ENCODE measurements at places on chromosomes 1 and 21.
A peak's percentile ranks its signal among the peaks of the same experiment; 100 is the strongest.

DNA sequence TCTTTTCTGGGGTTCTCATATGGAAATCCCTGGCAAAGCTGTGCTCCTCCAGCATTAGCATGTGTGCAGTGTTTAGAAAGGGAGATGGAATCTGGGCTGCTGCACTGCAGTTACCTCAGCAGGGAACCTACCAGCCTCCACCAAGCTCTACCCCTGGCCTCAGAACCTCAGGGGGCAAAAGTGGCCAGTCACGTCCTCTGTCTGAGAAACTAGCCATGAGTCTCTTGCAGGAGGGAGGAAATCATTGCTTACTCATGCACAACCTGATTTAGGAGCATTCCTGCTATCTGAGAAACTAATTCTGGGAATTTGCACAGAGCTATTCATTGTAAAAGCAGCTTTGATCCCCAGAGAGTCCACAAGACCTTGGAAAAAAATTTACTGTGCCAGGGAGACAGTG is 80.6 kb upstream of the IPO9 start:
- no peak for DNase-seq

GRCh38 chr21:35252831-35253230 is 203.7 kb upstream of the RUNX1 start:
- DNase-seq: no peak

- DNase-seq: no peak
Observed at GRCh38 chr1:45348609-45348965, 8.3 kb upstream of the MUTYH start.

GRCh38 chr21:36627242-36627641 is 71.7 kb upstream of the SIM2 start:
- no peak for DNase-seq

- no peak for DNase-seq
Observed at GRCh38 chr1:99170516-99170915, 93.8 kb upstream of the PLPPR4 start.

DNA sequence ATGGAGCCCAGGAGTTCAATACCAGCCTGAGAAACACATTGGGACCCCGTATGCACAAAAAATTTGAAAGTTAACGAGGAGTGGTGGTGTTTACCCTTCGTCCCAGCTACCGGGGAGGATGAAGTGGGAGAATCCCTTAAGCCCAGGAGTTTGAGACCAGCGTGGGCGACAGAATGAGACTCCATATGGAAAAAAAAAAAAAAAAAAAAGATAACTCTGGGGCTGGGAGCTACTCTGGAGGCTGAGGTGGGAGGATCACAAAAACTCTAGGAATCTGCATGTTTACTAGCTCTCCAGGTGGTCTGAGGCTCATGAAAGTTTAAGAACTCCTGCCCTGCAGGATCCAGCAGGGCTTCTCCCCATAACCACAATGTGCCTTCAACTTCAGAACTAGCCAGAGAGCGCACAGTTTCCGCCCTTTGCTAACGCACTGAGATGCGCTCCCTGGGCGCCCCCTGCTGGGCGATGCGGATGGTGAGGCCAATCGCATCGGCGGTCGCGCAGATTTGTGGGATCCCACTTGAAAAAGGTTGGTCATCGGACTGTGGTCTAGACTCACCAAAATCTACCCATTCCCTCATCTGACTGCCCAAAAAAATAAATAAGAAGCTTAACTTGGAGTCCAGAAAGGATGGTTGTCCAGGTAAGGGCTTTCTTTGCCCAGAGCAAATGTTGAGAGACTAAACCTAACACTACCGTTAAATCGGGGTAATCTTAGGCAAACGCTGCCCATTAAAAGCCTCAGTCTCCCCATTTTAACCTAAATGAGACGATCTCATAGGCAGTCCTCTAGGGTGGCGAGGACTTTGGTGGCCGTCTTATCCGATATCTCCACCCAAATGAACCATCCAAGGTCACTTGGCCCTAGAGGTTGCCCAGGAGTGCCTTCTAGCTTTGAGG is 8.8 kb downstream of the ZNF683 start:
- peak; percentile 74 for DNase-seq

DNA sequence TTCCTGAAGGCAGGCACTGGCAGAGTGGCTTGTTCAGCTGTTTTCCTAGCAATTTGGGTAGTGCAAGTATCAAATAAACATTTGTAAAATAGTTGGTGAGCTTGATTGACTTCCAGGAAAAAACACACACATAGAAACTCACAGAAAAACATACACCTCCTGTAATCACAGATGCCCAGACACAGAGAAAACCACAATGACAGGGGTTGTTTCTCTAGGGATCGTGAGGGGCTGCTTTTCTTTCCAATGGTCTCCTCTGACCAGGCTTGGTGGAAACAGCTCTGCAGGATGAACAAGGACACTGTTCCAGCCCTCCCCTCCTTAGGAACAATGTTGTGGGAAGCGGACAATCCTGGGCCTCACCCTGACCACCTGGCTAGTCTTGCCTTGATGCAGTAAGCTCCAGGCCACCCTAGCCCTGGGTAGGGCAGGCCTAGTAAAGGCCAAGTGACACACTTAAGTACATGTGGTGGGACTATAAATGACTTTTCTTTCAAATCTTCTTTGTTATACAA is 142.5 kb upstream of the HMGB4 start:
- DNase-seq: no peak

DNA sequence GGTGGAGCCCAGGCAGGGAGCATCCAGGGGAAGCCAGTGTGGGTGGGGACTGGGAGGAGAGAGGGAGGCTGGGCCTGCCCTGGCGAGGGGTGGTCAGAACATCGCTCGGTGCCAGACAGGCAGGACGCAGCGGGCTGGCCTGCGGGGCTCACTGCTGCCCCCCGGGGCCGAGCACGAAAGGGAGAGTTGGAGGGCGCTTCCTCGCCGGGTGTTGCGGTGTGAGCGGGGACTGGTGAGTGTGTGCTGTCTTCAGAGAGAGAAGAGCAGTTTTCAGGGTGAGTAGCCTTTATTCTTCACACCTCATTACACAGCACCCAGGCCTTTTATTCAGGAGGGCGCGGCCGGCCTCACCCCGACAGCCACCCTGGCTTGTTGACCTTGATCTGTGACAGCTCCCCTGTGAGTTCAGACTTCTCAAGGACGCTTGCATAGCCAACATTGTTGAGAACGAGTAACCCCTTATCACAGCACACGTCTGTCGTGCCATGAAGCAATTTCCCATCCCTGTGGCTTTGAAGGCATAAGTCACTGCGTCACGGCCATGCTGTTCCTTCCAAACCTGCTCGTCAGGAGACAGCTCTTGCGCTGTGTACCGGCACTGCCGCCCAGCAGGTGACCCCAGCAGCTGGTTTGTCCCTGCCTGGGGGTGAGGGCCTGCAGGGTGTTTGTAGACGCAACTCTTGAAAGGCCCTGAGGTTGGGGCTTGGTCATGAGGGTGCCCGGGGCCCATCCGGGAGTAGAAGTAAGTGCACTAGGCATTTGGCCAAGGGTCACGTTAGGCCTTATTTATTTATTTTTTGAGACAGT is 54.6 kb downstream of the PRKCZ start:
- DNase-seq: no peak

GRCh38 chr1:13624526-13624925 is 40.9 kb downstream of the PDPN start:
- no peak for DNase-seq

DNA sequence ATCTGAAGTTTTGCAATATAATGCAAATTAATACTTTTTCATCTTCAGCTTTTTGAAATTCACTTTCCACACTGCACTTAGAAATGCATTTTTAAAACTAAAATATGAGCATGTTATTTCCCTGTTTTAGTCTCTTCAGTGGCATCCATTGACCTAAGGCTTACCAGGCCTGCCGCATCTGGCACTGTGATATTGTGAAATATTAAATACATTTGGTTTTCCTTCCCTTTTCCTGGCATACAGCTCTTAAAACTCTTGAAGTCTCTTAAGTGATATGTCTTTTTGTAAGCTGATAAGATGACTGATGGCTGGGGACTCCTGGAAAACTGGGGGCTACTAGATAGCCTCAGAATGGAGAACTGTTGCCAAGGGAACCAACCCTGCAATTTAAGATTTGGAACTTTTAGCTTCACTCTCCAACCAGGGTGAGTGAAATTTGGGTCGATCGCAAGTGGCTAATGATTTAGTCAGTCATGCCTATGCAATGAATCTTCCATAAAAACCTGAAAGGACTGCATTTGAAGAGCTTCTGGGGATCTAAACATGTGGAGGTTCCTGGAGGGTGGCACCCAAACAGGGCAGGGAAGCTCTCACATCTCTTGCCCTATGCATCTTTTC is 75.5 kb upstream of the PDC start:
- no peak for DNase-seq

DNA sequence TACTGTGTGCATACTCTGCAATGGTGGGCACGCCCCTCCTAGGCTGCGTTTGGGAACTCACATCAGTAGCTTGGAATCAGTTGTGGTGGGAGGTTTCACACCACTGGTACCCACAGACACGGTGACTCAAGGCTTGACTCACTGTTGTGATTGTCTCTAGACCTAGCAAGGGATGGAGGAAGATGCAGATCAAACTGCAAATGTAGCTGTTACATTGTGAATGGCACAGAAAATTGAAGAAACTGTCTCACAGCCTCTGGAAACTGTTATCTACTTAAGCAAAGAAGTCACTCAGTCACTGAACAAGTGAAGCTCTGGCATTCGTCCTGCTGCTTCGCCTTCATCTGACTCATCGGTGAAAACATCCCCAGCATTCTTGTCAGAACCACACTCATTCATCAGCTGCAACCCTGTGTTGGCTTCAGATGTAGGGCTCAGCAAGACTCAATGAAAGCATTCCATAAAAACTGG is 59.5 kb downstream of the POFUT2 start:
- peak; percentile 32 for DNase-seq

GRCh38 chr1:214135886-214136285 is 145.1 kb upstream of the SMYD2 start:
- DNase-seq: no peak

DNA sequence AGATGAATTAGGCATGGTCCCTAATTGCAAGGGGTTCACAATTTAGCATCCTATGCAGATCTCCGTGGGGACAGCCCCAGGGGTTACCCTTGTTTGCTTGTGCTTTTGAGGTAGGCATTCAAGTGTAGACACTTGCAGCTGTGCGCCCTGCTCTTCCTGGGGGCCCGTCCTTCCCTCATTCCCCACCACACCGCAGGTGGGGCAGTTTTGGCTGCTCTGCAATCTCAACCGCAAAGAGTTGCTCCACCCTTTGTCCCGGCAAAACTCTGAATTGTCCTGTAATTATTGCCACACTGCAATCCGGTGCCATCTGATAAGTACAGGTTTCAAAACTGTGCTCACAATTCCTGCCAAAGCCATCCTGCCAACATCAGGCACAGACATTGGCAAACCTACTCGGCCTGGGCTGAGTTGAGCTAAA is 65.4 kb upstream of the LYST start:
- no peak for DNase-seq

- no peak for DNase-seq
Observed at GRCh38 chr1:175272361-175272760, 79.8 kb upstream of the KIAA0040 start.

GRCh38 chr1:110727246-110727645 is 52.5 kb upstream of the KCNA3 start:
- no peak for DNase-seq

DNA sequence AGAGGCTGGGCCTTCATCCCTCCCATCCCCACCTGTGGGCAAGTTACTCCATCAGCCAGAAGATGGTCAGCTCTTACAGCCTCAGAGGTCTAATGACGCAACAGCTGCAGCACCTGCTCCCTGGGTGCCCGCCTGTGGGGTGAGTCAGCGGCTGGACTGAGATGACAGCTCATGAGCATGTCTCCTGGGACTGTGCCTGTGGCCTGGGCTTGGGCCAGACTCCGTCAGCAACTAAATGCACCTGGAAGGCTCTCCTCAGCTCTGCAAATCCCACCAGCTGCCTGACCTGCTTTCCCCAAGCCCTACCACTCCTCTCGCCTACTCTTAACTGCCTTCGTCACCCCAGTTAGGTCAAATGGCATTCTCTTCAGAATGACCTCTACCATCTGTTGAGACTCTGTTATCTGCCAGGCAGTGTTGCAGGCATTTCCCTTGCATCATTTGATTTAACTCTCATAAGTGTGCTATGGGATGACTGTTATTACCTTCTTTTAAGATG is 47.7 kb downstream of the ETS2 start:
- no peak for DNase-seq

- DNase-seq: no peak
Observed at GRCh38 chr1:228142155-228142691, 2.1 kb downstream of the GUK1 start.

GRCh38 chr1:50424045-50424883 is 1.0 kb upstream of the DMRTA2 start:
- no peak for DNase-seq

GRCh38 chr1:233057836-233058235 is 107.4 kb downstream of the NTPCR start:
- no peak for DNase-seq

DNA sequence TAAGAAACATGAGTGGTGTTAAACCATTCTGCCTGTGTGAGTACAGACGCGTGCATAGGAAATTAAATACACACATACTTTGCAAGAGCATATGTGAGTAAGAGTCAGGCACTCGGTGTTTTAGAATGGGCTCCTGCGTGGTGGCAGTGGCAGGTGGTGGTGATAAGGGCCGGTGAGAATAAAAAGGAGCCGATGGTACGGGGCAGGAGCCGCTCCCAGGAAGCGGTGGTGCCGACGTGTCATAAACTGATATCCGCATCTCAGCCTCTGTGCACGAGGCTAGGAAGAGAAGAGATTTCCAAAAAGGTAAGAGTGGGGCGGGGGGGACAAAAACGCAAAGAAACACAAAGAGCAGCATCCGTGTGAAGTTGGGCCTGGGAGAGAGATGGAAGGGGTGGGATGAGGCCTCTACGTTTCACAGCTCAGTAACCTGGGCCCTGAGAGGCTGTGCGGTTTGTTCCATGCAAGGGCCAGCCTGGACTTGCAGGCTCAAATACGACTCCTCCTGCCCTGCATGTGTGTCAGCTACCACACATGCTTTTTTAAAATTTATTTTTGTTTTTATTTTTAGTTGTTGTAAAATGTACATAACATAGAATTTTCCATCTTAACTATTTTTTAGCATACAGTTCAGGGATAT is 127.7 kb upstream of the COL6A1 start:
- no peak for DNase-seq

- DNase-seq: no peak
Observed at GRCh38 chr21:40671716-40672115, 175.2 kb downstream of the DSCAM start.

DNA sequence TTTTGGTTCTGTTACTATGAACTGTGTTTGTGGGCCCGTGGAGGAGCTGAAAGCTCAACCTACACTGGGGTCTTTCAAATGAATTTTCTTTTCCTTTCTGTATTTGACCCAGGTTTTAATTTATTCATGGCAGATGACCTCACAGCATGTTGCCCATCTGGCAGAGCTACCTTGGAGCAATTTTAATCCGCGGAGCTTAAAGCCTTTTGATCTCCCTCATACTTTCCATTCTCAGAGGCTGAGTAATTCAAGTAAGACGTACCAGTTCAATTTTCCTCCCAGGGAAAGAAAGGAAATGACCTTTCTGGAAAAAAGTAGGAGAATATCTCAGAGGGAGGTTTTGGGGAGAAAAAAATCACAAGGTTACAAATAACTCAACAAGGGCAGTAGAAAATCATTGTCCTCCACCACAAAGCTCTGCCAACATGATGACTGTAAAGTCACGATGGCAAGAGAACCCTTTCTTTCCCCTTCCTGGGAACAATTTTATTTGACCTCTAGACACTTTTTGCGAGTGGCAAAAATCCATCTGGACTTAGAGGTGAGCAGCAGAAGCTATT is 21.6 kb upstream of the PCP4 start:
- DNase-seq: no peak
